ENCODE measurements at places on chromosomes 5 and 9.
A peak's percentile ranks its signal among the peaks of the same experiment; 100 is the strongest.

- DNase-seq, result no peak
Measured at GRCh38 chr5:129345213-129345924, 114.7 kb upstream of the ADAMTS19 start.

GRCh38 chr9:92170848-92171247, 55.6 kb upstream of the SPTLC1 start:
- no peak for DNase-seq

- DNase-seq, result no peak
Measured at GRCh38 chr9:14749741-14750211, 27.2 kb upstream of the CER1 start.

DNA sequence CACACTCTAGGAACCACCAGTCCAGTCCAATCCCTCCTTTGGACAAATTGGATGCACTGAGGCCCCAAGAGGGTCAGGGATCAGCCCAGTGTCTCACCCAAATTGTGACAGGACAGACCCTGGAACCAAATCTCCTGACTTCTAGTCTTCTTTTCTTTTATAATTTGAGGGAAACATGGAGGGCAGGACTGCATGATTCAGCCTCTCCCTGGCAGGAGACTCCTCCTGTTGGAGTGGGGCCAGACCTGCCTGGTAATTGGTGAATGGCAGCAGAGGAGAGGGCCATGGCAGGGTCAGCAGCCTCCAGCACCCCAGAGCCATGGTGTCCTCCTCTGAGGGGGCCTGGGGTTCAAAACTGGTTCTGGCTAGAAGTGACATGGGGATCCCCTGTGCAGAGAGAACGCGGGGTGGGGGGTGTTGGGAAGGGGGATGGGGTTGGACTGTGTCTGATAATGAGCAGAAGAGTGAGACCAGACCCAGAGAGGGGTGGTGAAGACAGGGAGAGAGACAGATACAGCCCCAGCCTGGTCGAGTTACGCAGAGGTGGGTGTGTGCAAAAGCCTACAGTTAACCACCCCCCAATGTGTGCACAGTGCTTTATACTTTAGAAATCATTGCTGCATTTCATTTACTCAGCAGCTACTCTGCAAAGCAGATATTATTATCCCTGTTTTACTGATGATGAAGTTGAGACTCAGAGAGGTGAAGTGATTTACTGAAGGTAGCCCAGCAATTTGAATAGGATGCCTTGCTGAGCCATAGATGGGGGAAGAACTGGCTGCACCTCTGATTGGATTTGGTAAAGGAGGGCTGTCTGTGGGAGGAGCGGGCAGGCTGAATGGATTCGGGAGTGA, 3.8 kb upstream of the SYNPO start:
- no peak for DNase-seq

GRCh38 chr9:130128251-130128650, 44.0 kb upstream of the NCS1 start:
- DNase-seq, result no peak

DNA sequence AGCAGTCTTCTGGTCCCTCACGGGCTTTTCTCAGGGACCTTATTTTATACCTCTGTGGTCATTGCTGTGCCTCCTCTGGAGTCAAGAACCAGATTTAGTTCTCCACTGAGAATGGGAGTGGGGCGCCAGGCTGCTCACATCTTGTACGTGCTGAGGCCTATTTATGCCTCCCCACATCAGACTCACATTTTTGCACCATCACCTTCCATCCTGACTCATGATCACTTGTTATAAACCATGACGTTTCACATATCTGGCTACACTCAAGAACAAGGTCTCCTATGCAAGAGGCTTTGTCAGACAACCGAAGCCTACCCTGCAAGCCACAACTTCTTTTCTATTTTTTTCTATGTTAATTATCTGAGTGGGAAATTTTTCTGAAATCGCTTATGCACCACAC, 10.7 kb downstream of the PRUNE2 start:
- DNase-seq, result no peak

DNA sequence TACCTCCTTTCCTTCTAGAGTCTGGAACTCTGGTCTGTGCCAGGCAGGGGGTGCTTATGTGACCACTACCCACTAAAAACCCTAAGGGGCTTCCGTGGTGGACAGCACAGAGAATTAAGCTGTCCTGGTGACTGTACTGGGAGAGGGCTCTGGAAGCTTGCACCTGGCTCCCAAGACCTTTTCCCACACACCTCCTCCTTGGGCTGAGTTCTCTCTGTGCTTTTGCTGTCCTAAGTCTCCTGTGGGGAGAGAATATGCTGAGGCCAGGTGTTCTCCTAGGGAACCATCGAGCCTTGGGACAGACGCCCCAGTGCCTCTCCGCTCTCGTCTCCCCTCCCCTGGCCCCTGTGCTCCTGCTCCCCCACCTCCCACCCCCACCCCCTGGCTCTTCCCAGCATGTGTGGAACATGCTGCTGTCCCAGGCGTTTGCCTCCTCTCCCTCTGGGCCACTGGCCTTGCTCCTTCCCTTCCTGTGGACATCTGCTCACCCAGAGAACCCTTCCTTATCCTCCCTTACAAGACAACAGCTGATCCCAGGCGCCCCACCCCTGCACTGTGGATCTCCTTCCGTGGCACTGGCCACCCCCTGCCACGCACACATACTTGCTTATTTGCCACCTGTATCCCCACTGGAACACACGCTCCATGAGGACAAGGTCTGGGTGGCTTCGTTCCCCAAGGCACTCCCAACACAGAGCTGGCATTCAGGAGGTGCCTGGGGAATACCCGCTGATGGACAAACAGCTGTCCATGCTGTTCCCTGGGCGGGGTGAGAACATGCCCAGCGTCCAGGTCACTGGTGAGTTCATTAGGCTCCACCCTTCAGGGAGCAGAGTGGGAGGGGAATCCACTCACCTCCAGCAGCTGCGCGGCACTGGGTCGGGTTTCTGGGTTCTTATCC, 83.0 kb downstream of the STK10 start:
- no peak for DNase-seq

- no peak for DNase-seq
Measured at GRCh38 chr9:97759581-97760288, 62.6 kb upstream of the XPA start.

DNA sequence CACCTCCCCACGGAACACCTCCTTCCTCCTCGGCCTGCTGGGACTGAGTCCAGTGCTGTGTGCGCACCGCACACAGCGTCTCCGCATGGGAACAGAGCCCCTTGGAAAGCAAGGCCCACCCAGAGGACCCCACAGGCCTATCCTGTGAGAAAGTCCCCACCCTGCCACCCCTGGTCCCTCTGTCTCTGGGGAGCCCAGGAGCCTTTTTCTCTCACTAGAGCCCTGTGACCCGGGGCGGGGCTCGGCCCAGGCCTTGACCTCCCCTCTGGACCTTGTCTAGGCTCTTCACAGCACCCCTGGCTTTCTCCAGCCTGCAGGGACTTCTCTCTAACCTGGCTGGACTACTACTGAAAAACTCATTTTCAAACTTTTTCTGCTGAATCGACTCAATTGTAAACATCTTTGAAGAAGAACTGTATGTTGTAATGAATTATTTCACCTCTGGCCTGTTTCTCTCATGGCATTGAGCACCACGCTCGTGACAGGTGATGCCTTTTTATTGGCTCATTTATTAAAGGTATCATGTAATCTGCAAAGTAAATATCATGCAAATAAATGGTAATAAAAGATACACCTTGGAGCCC, 89.2 kb downstream of the IRX1 start:
- no peak for DNase-seq

- no peak for DNase-seq
Measured at GRCh38 chr5:171669571-171669970, 116.0 kb upstream of the SMIM23 start.

DNA sequence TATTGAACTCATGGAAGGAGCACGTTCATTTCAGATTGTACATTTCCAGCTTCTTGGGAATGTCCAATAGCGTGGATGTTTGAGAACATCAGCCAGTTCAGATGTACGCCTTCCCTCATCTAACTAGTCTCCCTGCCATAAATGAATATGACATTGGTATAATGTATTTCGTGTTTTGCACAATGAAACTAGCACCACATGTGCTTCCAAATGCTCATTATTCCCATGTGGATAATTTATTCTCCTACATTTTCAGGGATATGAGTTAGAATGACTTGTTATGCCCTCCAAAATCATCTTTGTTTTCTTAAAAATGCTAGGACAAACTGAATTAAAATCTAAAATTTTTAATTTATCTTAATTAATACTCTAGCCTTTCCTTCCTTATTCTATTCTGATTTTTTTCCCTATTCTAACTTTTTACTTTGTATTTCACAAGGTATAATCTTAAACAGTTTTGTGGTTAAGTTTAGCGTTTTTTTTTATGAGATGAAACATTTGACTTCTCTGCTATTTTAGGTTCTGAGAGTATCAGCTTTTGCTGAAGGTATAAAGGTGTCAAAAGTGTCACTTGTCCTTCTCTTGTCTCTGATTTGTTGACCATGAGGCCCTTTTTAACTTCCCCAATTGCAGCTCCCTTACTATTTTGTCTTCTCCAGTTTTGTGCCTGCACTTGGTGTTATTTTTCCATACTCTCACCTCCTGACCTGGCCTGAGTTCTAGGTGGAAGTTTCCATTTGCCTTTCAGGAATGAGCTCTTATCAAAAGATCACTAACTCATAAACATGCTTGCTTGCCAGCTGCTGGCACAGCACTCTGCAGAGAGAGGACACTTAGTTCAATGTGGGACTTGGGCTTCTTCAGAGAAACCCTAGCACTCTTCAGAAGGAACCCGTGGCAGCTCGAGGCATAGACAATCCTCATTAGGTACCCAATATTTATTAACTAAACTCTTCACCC, 106.8 kb downstream of the FRMD3 start:
- DNase-seq, result no peak

GRCh38 chr5:149860801-149861322, 83.7 kb downstream of the PDE6A start:
- DNase-seq, result no peak

DNA sequence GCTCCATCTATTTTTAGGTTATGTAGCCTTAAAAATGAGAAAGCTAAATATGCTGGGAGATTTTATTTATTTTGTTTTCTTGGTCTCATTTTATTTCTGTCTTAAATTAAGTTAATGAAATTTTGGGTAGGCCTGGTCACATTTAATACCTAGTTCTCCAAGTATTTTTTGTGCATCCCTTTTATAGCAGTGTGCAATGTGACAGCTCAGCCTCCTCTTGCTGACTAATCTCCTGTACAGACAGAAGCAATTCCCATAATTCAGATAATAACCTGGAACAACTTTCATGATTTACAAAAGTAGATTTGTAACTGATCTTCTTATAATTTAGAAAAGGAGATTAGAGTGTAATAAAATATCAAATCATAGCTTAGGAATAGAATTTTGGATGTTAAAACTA, 403.9 kb downstream of the ADGRV1 start:
- DNase-seq, result no peak

DNA sequence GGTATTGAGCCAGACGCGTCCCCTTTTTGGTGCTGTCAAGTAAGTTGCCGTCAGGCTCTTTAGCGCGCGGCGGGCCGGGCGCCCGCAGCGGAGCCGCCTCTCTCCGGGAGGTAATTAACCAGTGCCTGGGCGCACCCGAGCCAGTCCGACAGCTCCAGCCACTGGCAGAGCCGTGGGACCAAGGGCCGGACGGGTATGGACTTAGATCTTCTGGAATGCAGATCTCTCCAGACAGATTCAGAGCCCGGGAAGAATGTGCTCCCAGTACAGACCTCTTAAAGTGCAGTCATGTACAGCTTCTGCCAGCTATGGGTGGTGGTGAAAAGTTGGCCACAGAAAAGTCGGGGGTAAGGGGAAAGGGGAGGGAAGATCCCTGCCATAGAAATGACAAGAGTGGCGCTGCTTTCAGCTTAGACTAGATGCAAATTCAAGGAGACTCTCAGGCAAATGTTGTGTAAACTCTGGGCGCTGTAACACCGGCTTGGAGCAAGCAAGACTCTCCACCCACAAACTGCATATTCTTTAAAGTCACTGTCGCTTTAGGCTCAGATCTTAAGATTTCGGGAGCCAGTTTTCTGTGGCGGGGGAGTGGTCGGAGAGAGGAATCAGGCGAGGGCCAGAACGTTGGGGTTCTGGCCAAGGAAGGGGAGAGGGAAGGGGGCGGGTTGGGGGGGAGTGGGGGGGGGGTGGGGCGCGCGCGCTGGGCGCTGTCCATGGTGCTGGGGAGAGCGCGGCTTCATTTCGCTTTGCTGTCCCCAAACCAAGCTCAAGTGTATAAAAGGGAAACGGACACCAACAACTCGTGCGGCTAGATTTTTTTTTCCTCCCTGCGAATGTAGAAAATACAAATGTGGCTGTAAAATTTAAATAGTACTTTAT, 29.2 kb downstream of the NR2F1 start:
- no peak for DNase-seq

- DNase-seq, result no peak
Measured at GRCh38 chr5:53249529-53250200, 140.1 kb upstream of the MOCS2 start.

GRCh38 chr5:93621327-93621798, 38.3 kb downstream of the NR2F1 start:
- peak; percentile 58 for DNase-seq

GRCh38 chr5:160181965-160182622, 47.2 kb upstream of the FABP6 start:
- DNase-seq, result no peak

DNA sequence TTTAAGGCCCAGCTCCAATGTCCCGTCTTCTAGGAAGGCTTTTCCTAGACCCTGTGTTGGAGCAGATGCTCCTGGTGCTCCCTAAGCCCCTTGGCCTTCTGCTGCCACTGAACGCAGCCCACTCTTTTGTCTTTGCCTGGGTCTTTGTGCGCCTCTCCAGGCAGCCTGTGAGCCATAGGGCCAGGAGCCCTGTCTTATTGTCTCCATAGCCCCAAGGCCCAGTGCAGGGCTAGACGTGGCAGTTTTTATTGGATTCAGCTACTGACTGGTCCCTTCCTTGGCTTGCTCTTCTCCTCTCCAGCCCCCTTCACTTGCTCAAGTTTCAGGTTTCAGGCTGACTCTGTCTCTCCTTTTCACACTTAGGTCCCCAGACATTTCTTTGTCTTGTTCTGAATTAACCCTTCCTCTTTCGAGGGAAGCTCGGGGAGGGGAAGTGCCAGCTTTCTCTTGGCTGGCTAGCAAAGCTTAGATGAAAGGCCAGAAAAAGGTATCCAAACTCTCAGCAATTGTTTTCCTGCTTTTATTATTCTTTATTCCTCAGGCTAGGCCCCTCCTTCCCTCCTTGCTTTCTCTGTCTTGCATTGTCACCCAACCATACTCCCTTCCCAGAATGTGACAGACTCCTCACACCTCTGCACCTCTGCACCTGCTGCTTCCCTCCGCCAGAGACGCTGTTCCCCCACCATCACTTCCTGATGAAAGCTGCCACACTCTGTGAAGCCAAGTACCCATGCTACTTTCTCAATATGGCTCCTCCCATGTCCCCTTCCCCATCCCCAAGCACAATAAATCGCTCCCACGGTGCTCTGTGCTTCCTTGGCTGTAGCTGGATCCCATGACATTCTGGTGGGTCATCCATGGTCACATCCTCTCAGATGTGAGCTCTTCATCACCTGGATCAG, 101.6 kb upstream of the CPEB4 start:
- no peak for DNase-seq

- no peak for DNase-seq
Measured at GRCh38 chr9:98099898-98100297, 19.1 kb downstream of the TRIM14 start.

Measured in HEK293T (cell line).